Naive thymus-derived CD4-positive, alpha-beta T cell (primary cell): ENCODE measurements at places on chromosomes 1 and 21. TPM values are rescaled to one million over a fixed set of nuclear protein-coding genes. Genes with fewer than 3 reads are reported as not detected.

The OR2L3 gene
- polyA plus RNA-seq = not detected

The FAM151A gene
- polyA plus RNA-seq = not detected

The RHEX gene
- polyA plus RNA-seq = not detected

The SLC6A17 gene
- not detected for polyA plus RNA-seq

The HES4 gene
- polyA plus RNA-seq = 1.8 TPM

The LIN28A gene
- not detected for polyA plus RNA-seq

The IL19 gene
- not detected for polyA plus RNA-seq

The SEMA4A gene
- polyA plus RNA-seq = 0.24 TPM

The GFI1 gene
- polyA plus RNA-seq = 3.3 TPM

DNA sequence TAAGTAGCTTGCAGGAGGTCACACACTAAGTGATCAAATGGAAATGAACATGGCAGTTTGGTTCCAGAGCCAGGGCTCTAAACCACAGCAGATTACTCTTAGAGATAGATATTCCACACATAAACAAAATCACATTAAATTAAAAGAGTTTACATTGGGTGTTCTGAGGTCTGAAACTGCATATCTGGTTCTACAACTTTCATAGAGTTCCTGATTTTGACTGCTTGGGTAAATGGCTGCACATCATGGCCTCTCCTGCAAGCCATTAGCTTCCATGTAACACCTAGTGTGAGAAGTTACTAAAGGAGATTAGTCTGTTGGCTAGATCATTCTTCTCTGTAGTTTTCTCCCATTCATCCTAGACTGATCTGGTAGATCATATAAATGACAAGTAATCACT lies 12.8 kb upstream of the XCL2 start:
- no peak overlapping the region for H3K27ac ChIP-seq
- H3K4me1 ChIP-seq = peaks cover 5% of the 10 kb centered on the region
- no peaks in the 10 kb centered on the region for H3K27me3 ChIP-seq
- DNase-seq = no peak
- no peaks in the 10 kb centered on the region for H3K36me3 ChIP-seq

GRCh38 chr21:26072666-26073615 lies 97.6 kb downstream of the APP start:
- no peak overlapping the region for H3K27ac ChIP-seq
- no peaks in the 10 kb centered on the region for H3K4me1 ChIP-seq
- H3K4me3 ChIP-seq = no peak overlapping the region
- no peaks in the 10 kb centered on the region for H3K27me3 ChIP-seq

DNA sequence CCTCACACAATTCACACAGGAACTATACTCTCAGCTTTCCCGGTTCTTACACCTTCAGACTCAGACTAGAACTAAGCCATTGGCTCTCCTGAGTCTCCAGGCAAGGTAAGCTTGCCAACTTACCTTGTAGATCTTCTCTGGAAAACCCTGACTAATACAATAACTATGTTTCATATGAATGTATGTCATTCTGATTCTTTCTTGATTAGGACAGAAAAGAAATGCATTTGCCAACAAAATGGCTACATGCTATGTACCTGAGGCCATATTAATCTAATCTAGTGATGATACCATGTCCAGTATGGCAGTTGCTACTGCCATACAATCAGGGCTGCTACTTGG lies 9.8 kb upstream of the ZSWIM5 start:
- no peak overlapping the region for H3K4me3 ChIP-seq
- no peaks in the 10 kb centered on the region for H3K27me3 ChIP-seq

GRCh38 chr1:30668546-30669327 lies 54.6 kb downstream of the MATN1 start:
- H3K4me1 ChIP-seq = no peaks in the 10 kb centered on the region
- no peak overlapping the region for H3K27ac ChIP-seq
- no peak for DNase-seq
- H3K36me3 ChIP-seq = no peaks in the 10 kb centered on the region
- H3K4me3 ChIP-seq = no peak overlapping the region
- H3K27me3 ChIP-seq = no peaks in the 10 kb centered on the region

DNA sequence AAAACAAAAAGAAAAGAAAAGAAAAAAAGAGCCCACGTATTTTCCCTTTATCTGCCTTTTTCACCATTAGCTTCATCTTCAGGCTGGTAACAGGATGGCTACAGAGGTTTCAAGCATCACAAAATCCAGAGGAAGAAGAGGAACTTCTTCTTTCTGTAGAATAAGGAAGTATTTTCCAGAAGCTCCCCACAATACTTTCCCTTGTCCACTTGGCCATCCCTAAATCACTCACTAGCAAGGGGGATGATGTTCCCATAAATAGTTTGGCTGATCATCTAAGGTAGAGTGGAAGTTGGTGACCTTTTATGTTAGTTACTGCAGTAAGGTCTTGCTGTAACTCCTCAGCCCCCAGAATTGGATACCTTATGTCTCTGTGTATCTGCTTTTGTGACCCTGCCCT lies 45.1 kb upstream of the RNF11 start:
- no peaks in the 10 kb centered on the region for H3K36me3 ChIP-seq
- H3K4me3 ChIP-seq = no peak overlapping the region
- DNase-seq = no peak
- H3K27ac ChIP-seq = no peak overlapping the region
- no peaks in the 10 kb centered on the region for H3K27me3 ChIP-seq
- H3K4me1 ChIP-seq = no peaks in the 10 kb centered on the region

GRCh38 chr1:107138767-107139445 lies 1.9 kb upstream of the NTNG1 start:
- peaks cover 3% of the 10 kb centered on the region for H3K4me1 ChIP-seq
- no peaks in the 10 kb centered on the region for H3K27me3 ChIP-seq
- H3K36me3 ChIP-seq = no peaks in the 10 kb centered on the region
- H3K27ac ChIP-seq = no peak overlapping the region
- DNase-seq = no peak
- no peak overlapping the region for H3K4me3 ChIP-seq

DNA sequence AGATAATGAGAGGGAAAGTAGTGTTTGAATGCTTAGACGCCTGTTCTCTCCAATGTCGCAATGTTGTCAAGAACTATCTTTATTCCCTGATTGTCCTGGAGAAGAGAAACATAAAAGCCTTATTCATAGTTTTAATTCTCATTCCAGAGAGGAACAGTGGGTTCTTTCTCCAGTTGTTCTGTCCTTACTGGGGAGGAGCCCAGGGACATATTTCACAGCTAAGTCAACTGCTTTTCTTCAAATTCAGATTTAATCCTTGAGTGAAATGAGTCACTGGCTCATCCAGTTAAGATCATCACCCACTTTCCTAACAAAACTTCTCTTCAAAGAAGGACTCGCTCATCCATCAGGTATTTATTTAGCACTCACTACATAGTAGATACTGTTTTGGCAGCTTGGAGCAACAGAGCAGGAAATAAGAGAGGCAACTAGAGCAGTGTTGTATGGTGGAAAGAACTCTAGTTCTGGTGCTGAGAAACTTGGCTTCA lies 365.7 kb upstream of the USP24 start:
- no peaks in the 10 kb centered on the region for H3K4me1 ChIP-seq
- no peaks in the 10 kb centered on the region for H3K27me3 ChIP-seq
- H3K4me3 ChIP-seq = no peak overlapping the region
- no peak overlapping the region for H3K27ac ChIP-seq
- H3K36me3 ChIP-seq = no peaks in the 10 kb centered on the region

DNA sequence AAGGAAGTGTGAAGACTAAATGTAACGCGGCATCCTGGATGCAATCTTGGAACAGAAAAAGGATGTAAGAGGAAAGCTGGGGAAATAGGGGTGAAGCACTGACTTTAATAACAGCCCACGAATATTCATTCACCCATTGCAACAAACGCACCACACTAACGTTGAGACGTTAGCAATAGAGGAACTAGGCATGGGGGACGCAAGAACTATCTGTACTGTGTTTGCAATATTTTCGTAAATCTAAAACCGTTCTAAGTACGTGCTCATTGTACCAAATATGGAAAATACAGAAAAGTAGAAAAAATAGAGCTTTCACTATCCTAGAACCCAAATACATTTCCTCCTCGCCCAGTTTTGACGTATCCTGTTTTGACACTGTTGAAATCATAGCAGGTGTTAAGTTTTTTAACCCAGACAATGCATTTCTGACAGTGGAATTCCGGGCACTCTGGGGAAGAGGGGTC lies 3.9 kb downstream of the LAPTM5 start:
- no peaks in the 10 kb centered on the region for H3K27me3 ChIP-seq
- DNase-seq = peak; percentile 50
- no peaks in the 10 kb centered on the region for H3K36me3 ChIP-seq
- peak overlapping the region; percentile 98 for H3K27ac ChIP-seq
- H3K4me1 ChIP-seq = peaks cover 78% of the 10 kb centered on the region
- H3K4me3 ChIP-seq = peak overlapping the region; percentile 80

- no peak overlapping the region for H3K4me3 ChIP-seq
- DNase-seq = no peak
- no peaks in the 10 kb centered on the region for H3K27me3 ChIP-seq
- H3K27ac ChIP-seq = no peak overlapping the region
Observed at GRCh38 chr1:76281306-76281705, 206.8 kb downstream of the ST6GALNAC3 start.

DNA sequence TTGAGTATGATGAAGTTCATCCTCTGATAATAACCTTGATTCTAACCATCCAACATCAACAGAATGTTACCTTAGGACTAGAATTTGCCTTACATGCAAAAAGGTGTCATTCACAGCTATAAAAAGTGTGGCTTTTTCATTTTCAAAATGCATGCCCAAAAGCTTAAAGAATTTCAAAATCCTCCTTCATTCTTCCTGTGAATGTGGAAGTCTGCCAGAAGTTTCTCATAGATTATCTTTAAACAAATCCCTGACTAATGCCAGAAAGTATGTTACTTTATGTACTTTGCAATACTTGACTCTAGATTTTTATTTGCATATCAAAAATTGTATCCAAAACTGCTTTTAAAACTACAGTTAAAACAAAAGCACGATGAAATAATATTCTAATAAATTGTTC lies 270.6 kb upstream of the ZRANB2 start:
- H3K4me1 ChIP-seq = no peaks in the 10 kb centered on the region
- H3K4me3 ChIP-seq = no peak overlapping the region
- H3K36me3 ChIP-seq = no peaks in the 10 kb centered on the region
- H3K27me3 ChIP-seq = no peaks in the 10 kb centered on the region

DNA sequence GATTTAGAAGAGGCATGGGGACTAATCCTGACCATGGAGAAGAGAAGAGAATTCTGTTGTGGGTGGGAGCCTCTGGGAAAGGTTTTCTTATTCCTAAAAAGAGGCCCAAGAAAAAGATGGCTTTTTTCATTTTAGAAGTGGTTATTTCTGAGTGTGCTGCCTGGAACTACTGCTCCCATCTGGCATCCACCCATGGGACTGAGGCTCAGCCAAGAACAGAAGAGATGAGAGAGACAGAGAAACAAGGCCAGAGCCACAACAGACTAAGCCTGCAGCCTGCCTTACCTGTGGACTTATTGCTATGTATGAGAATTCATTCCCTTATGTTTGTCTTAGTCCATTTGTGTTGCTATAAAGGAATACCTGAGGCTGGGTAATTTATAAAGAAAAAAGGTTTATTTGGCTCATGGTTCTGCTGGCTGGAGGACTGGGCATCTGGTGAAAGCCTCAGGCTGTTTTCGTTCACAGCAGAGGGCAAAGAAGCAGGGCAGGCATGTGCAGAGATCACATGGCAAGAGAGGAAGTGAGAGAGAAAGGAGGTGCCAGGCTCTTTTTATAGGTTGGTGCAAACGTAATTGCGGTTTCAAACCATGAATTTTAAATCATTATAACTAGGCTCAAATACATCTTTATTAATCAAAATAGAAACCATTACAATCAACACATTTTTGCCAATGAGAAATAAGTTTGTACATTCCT lies 57.5 kb upstream of the PRDM2 start:
- no peaks in the 10 kb centered on the region for H3K27me3 ChIP-seq
- H3K36me3 ChIP-seq = no peaks in the 10 kb centered on the region
- no peaks in the 10 kb centered on the region for H3K4me1 ChIP-seq
- no peak for DNase-seq

DNA sequence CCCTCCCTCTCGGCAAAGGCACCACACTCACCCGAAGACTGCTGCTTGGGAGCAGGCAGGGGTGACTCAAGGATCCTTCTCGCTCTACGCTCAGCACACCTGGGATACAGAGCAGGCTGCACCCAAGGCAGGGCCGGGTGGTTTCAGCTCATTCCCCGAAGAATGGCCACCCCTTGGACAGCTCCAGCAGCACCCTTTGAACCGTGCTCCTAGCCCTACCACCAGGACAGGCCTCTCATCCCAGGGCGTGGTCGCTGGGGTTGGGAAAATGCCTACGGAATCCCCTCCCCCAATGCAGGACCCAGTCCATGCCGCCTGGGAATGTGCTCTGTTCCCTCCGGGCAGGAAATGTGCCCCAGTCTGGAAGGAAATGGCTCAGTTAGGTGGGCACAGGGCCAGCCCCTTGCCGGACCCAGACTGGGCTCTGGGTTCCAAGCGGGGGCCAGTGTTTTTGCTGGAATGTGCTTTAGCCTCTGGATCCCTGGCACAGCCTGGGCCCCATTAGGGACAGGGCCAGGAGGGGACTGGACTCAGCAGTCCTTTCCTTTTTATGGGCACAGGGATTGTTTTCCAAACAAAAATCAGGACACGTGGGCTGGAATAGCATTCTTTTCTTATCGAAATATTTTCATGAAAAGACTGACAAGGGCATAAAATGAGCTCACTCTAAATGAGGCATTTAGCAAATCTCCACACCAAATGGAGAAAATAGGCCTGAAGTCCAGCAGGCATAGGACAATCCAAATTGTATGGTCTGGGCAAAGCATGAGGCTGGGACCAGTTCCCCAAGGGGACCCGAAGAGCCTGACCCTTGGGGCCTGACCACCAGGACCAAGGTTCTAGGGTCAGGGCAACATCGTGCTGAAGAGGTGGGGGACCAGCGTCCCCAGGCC lies 7.3 kb downstream of the TMEM82 start:
- H3K36me3 ChIP-seq = no peaks in the 10 kb centered on the region
- H3K27me3 ChIP-seq = no peaks in the 10 kb centered on the region
- no peaks in the 10 kb centered on the region for H3K4me1 ChIP-seq
- H3K27ac ChIP-seq = no peak overlapping the region
- H3K4me3 ChIP-seq = no peak overlapping the region

- no peaks in the 10 kb centered on the region for H3K4me1 ChIP-seq
- peaks cover 19% of the 10 kb centered on the region for H3K27me3 ChIP-seq
- H3K36me3 ChIP-seq = no peaks in the 10 kb centered on the region
- no peak within 1 kb of the TSS for H3K27ac ChIP-seq
Observed at GRCh38 chr1:2019172-2019543, at the start of gene GABRD. Gene GABRD, plus strand, starts transcription at chr1:2019345. Its CDS starts 79 bp downstream, at chr1:2019424.

DNA sequence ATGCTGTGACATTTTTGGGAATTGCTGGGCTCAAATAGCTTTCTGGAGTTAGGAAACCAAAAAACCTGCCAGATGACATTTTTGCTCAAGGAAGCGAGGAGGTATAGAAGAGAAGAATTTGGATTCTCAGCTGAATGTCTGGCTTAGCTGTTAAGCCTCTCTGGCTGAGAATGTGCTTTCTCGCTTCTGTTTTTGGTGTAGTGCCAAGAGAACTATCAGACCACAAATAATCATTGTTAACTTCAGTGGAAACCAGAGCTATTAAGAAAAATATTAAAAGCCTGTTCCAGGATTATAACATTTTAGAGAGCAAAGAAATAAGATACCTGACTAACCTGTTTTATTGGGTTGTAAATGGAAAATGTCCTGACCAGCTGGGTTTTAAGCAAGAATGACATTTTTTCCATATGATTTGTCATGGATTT lies 39.5 kb upstream of the DIPK1A start:
- H3K4me3 ChIP-seq = no peak overlapping the region
- DNase-seq = no peak
- H3K36me3 ChIP-seq = no peaks in the 10 kb centered on the region
- no peak overlapping the region for H3K27ac ChIP-seq
- no peaks in the 10 kb centered on the region for H3K4me1 ChIP-seq

- peaks cover 23% of the 10 kb centered on the region for H3K4me1 ChIP-seq
- no peak for DNase-seq
- H3K36me3 ChIP-seq = no peaks in the 10 kb centered on the region
- no peak overlapping the region for H3K27ac ChIP-seq
Observed at GRCh38 chr1:33275195-33275594, 18.9 kb downstream of the ZNF362 start.
